ENCODE measurements at places on chromosomes 3 and 15. TPM values are rescaled to one million over a fixed set of nuclear protein-coding genes. Genes with fewer than 3 reads are reported as not detected.

The NME9 gene
- polyA plus RNA-seq, result 17.4 TPM

The GOLGA8K gene
- not detected for polyA plus RNA-seq

The FGD5 gene
- 0.42 TPM for polyA plus RNA-seq

The CLDN1 gene
- 1.3 TPM for polyA plus RNA-seq

All from neural cell (in vitro differentiated cells).